ENCODE measurements at places on chromosomes 6 and 20.

DNA sequence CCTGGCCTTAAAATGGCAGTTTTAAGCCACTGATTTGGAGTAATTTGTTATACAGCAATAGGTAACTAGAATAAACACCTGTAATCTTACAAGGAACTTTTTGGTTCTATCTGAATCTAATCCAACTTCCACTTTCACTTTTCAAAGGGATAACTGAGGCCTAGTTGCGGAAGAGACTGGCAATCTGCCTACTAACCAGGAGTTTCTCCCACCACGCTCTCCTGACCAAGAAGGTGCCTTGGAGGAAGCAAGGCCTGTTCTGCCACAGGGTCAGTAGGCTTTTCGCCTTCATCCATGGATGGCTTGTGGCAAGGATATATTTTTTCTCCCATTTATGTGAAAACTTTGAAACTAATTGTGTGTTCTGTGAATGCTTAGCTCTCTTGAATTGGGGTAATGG is 12.9 kb upstream of the MYBL2 start:
- no peak for DNase-seq

GRCh38 chr6:50818673-50819072 is at the start of gene TFAP2B:
Gene TFAP2B, plus strand, starts transcription at chr6:50818871. Its CDS starts 21 bp downstream, at chr6:50818892.
- no peak for DNase-seq

GRCh38 chr6:3635482-3635881 is 116.0 kb downstream of the PXDC1 start:
- DNase-seq: no peak

- DNase-seq: peak; percentile 23
Measured at GRCh38 chr6:133542056-133542821, 301.1 kb downstream of the EYA4 start.

GRCh38 chr6:158367816-158368215 is 55.6 kb downstream of the TULP4 start:
- no peak for DNase-seq

GRCh38 chr20:35776513-35777101 is 4.8 kb downstream of the PHF20 start:
- no peak for DNase-seq

GRCh38 chr20:9258901-9259300 is 190.0 kb downstream of the PLCB4 start:
- no peak for DNase-seq

DNA sequence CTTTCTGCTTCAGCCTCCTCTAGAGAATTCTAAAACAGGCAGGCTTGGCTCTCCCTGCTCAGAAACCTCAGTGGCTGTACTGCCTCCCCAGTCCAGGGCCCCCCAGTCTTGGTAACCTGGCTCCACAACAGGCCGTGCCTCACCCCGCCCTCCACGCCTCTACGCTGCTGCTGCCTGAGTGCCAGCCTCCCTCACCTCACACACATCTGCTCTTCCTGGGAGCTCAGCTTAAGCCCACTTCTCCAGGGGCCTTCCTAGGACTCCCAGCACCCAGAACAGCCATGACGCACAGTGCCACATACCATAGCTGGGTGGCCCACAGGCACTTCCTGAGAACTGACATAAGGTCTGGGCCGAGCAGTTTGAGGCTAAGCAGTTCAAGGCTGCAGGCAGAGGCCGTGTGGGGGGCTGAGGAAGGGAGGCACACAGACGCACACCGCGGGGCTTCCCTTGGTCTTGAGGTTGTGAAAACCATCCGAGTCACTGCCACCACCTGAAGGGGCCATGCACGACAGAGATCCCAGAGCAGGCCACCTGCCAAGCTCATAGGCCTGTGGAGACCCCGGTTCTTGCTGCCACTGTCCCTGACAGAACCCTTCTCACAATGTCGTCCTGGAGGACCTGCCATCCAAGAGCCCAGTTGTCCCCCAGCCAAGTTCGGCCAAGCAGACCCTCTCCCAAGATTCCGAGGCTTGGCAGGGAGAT is 42.6 kb downstream of the DSTN start:
- no peak for DNase-seq

DNA sequence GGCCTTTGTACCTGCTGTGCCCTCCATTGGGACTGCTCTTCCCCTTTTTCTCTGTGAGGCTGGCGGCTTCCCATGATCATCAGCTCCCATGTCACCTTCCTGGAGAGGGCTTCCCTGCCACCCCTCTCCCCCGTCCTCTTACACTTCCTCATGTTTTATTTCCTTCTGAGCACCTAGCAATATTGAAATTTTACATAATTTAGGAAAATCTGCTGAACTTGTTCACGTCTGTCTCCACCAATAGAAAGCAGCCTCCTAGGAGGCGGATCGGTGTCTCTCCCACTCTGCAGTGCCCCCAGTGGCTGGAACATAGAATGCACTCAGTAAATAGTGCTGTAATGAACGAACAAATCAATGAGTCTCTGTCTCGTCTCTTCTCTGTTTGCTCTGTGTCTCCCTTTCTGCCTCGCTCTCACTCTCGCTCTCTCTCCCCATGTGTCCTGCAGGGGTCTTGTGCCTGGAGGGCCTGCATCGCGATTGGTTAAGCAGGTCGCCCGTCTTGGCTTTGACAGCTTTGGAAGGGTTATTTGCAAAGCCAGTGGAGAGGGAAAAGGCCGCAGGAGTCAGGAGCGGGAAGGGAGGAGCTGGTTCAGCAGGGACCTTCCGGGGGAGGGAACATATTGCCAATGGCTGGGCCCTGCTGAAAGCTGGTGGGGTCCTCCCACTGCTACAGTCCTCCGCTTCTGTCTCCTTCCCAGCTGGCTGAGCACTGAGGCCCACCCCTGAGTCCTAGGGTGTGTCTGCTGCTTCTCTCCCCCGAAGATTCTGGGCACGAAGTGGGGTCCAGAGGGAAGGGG is 12.1 kb upstream of the OCSTAMP start:
- no peak for DNase-seq

- DNase-seq: peak; percentile 56
Measured at GRCh38 chr6:42315991-42316970, 98.6 kb upstream of the MRPS10 start.

DNA sequence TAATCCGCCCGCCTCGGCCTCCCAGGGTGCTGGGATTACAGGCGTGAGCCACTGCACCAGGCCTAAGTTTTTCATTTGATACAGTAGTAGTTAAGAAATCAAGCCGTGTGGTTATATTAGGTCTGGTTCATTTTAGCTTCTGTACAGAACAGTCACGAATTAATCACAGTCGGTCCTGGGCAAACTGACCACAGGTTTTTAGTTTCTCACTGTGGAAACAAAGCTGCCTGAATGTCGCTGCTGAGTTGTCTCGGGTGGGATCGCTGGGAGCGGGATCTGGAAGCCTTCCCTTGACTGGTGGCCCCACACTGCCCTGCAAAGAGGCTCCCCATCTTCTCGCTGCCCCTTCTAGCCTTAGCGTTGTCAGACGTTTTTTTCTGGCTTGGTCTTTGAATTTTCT is 18.6 kb downstream of the UCKL1 start:
- DNase-seq: no peak

- no peak for DNase-seq
Measured at GRCh38 chr6:26299286-26300042, 65.5 kb upstream of the BTN3A2 start.

DNA sequence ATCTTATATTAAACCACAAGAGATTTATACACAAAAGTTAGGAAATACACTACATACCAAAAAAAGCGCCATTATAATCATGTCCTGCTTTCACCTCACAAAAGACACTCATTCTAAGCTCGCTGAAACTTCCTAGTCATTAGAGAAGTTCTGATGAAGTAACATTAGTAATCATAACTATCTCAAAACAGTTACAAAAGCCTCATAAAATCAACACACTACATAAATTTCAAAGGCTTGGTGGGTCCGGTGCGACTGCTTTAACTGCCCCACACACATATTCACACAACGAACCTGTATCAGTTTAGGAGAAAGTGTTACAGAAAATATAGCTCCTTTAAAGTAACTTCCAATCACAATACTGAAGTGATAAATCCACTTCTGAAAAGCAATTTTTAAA is 1.9 kb downstream of the PHIP start:
- DNase-seq: no peak

DNA sequence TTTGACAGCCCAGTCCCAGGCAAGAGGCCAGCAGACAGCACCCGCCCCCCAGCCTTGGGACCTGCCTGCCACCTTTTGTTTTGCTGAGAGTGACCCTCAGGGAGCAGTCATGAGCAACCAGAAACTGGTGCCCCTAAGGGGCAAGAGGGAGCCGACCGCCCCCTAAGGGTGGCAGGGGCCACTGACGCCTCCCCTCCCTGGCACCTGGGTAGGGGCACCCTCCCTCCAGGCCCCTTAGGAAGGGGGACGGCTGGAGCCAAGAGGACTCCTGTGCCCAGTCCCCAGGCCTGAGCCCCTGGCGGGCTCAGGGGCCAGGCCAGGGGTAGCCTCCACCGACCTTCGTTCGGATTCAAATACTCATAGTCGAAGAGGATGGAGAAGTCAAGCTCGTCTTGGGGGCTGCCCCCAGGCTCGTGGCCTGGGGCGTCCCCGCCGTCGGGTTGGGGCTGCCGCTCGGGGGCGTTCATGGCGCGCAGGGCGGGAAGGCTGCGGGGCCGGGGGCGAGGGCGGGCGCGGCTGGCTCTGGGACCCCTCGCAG is 417 bp downstream of the NFATC2 start:
- no peak for DNase-seq

DNA sequence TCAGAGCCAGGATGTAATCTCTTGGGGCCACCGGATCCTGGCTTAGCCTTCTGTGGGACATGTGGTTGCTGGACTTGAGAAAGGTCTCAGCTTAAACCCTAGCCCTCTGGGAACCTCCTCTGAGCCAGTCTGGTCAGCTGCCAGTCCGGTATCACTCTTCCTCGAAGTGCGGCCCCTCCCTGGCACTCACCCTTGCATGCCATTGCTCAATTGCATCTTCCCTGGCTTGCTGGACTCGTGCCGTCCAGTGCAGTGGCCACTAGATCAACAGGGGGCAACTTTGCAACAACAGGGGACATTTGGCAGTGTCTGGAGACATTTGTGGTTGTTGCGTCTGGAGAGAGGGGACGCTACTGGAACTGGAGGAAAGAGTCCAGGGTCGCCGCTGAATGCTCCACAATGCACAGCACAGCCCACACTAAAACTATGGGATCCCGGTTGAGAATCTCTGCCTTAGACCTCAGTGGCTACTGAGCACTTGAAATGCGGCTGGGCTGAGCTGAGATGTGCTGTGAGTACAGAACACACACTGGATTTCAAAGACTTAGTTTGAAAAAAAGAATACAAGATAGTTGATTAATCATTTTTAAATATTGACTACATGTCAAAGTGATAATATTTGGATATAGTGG is 152.1 kb downstream of the TFAP2C start:
- DNase-seq: no peak

DNA sequence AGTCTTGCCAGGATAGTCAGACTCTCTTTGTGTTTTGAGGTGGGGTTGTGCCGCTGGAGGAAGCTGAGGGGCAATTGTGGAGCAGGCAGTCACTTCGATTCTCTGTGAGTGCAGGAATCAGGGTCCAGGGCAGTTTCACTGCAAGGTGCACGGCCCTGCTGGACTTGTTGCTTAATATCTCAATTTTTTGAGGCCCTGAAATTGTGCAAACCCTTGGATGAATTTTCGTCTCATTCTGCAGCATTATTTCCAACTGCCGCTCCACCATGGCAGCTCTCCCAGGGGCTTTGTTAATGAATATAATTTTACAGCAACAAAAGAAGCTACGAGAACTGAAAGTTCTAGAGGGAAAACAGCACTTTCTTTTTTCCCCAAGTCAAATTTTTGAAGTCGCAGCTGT is 531.9 kb downstream of the QKI start:
- no peak for DNase-seq

DNA sequence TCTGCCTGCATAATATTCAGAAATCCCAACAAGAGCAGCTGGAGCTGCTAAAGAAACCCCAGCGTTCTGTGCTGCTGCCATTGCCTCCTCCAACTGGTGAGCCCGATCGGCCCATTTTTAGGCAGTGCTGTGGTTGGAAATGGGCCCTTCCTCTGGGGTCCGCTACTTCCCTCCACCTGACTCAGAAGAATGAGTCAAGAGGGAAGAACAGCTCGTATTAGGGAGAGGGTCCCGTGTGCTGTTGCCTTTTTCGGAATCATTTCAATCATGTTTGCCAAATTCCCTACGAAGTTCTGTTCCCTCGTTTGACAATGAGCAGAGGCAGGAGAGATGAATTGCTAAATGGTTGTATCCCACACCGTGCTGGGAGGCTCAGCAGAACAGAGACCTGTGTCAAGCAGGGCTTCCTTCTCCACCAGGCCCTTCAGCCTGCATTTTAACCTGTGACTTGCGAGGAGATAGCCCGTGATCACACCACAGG is 38.4 kb downstream of the THBS2 start:
- no peak for DNase-seq

- DNase-seq: no peak
Measured at GRCh38 chr6:2410656-2411380, 165.4 kb upstream of the GMDS start.

- no peak for DNase-seq
Measured at GRCh38 chr20:46031701-46032254, 2.8 kb downstream of the SLC12A5 start.

GRCh38 chr20:61056627-61057442 is 195.2 kb upstream of the CDH4 start:
- no peak for DNase-seq

- DNase-seq: no peak
Measured at GRCh38 chr6:55088902-55089301, 85.4 kb upstream of the HCRTR2 start.

GRCh38 chr6:89527634-89528033 is 94.7 kb downstream of the ANKRD6 start:
- DNase-seq: no peak

DNA sequence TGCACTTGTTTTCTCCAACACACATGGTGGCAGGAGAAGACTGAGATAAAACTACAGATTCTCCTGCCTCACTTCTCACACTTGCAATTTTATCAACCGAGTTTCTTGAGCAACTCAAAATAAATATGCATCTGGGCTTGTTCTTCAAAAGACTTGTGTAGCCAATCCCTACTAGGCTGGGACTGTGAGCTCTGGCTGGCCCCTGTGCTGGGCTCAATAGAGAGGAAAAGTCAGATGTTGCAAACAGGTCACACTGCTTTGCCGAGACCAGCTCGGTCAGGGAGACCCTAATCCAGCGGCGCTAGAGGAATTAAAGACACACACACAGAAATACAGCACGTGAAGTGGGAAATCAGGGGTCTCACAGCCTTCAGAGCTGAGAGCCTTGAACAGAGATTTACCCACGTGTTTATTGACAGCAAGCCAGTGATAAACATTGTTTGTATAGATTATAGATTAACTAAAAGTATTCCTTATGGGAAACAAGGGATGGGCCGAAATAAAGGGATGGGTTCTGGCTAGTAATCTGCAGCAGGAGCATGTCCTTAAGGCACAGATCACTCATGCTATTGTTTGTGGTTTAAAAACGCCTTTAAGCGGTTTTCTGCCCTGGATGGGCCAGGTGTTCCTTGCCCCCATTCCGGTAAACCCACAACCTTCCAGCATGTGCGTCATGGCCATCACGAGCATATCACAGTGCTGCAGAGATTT is 32.7 kb downstream of the FAM50B start:
- DNase-seq: no peak

- no peak for DNase-seq
Measured at GRCh38 chr6:36605560-36606391, 11.6 kb downstream of the SRSF3 start.

GRCh38 chr6:129661536-129662405 is 48.2 kb downstream of the ARHGAP18 start:
- no peak for DNase-seq

All from glomerular endothelial cell (primary cell).